ENCODE measurements at places on chromosomes 16 and 17. TPM values are rescaled to one million over a fixed set of nuclear protein-coding genes. Genes with fewer than 3 reads are reported as not detected.
A peak's percentile ranks its signal among the peaks of the same experiment; 100 is the strongest.

DNA sequence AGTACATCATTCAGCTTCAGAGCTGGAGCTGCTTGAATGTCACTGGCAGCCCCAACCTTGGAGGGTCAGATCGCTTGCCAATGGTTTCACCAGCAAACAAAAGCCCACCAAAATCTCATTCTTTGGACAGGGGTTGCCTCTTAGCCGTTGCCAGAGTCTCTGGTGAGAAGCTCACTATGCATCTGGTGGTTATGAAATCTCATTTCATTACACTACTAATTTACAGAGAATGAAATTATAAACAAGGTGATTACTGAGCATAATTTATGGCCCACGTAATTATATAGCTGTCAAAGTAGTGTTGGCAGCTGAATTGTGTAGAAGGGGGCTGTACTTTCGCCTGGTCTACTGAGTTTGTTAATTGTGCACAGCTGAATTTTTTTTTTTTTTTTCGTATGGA lies 688.9 kb upstream of the KIF2B start:
- no peak overlapping the region for H3K4me3 ChIP-seq
- no peaks in the 10 kb centered on the region for H3K36me3 ChIP-seq
- no peak overlapping the region for H3K27ac ChIP-seq
- DNase-seq, result no peak
- no peaks in the 10 kb centered on the region for H3K27me3 ChIP-seq

DNA sequence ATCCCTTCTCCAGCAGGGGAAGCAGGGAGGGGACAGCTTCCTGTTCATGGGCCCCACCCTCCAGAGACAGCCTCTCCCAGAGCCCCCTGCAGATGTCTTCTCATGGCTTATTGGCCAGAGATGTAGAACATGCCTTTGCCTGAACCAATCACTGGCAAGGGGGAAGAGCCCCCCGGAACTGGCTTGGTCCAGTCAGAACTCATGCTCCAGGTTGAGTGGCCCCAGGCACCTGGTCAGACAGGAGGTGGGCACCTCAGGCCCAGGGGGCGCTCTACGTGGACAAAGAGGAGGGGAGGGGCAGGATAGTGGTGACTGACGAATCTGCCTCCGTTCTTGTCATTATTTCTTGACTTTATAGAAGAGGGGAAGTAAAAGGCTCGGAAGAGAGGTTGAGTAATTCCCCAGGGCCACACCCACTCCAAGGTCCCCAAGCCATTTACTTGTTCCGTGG lies 23.6 kb downstream of the RAB11FIP4 start:
- no peak overlapping the region for H3K27ac ChIP-seq
- DNase-seq, result no peak
- no peaks in the 10 kb centered on the region for H3K36me3 ChIP-seq
- H3K4me3 ChIP-seq, result no peak overlapping the region
- H3K4me1 ChIP-seq, result no peaks in the 10 kb centered on the region
- H3K27me3 ChIP-seq, result no peaks in the 10 kb centered on the region

- no peak for DNase-seq
- H3K36me3 ChIP-seq, result no peaks in the 10 kb centered on the region
- no peaks in the 10 kb centered on the region for H3K4me1 ChIP-seq
- H3K4me3 ChIP-seq, result no peak overlapping the region
- no peak overlapping the region for H3K27ac ChIP-seq
Measured at GRCh38 chr17:56690441-56691291, 97.2 kb downstream of the NOG start.

DNA sequence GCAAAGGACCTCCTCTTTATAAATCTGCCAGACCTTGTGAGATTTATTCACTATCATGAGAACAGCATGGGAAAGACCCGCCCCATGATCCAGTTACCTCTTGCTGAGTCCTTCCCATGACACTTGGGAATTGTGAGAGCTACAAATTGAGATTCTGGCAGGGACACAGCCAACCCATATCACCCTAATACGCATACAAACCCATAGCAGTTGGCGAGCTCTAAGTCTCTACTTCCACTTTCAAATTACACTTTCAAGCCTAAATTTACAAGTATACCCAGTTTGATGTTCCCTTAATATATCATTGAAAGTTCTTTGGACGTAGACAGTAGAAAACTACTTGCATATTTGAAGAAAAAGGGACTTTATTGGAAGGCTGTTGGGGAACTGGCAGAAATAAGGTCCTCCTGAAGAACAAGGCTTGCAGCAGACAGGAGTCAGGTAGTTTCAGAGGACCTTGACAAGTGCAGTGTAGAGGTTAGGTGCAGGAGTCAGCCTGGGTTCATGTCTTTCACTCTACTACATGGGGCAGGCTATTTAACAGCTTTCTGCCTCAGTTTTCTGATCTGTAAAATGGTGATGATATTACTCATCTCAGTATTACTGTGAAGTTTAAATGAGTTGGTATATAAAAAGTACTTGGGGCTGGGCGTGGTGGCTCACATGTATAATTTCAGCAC lies 107.9 kb upstream of the EEF2KMT start:
- DNase-seq, result no peak
- no peaks in the 10 kb centered on the region for H3K27me3 ChIP-seq
- no peak overlapping the region for H3K4me3 ChIP-seq
- no peaks in the 10 kb centered on the region for H3K4me1 ChIP-seq
- no peaks in the 10 kb centered on the region for H3K36me3 ChIP-seq
- no peak overlapping the region for H3K27ac ChIP-seq

DNA sequence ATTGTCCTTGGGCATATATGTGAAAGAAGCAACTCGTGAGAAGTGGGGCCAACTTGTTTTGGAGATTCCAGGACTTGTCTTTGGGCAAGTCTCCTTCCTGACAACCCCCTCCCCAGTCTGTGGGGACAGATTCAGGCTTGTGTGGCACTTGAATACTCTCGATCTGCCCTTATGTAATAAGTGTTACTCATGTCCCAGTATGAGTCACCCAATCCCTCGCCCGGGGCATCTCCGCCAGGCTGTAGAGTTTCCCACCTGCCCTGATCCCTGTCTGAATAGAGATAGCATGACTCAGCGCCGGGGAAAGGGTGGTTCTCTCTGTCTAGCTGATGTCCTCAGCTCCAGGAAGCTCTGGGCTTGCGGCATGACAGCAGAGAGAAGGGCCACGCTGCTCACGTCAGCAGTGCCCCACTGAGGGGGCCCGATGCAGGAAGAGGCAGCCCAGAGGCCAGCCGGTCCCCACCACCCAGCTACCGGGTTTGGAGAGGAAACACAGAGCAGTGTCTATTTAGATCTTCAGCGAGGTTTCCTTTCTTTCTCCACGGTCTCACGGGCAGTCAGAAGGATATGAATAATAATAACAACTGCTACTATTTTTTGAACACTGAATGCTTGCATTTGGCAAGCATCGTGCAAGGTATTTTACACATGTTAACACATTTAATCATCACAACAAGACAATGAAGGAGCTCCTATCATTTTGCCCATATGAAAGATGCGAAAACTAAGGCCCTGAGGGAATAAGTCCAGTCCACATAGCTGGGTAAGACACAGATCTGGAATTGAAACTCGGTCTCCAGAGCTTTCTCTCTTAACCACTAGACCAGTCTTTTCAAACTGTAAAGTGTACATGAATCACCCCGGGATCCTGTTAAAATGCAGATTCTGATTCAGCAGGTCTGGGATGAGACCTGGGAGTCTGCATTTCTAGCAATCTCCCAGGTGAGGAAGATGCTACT lies 426.7 kb upstream of the MAF start:
- H3K36me3 ChIP-seq, result no peaks in the 10 kb centered on the region
- peak; percentile 55 for DNase-seq
- H3K4me3 ChIP-seq, result no peak overlapping the region
- no peak overlapping the region for H3K27ac ChIP-seq
- no peaks in the 10 kb centered on the region for H3K27me3 ChIP-seq

IRX6 gene
- total RNA-seq, result not detected

DNA sequence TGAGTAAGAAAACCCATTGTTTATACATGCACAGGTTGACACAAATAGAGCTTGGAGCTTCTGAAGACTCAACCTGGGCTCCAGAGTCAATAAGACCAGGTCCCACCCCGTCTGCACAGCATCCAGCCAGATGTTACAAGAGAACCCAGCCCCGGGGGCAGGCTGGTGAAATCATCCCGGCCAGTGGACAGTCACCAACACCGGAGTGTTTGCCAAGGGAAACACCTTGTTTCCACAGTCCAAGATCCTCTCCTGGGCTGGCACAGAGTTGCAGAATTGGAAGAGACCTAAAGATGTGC lies 90.3 kb downstream of the RAB11FIP4 start:
- DNase-seq, result no peak
- peaks cover 3% of the 10 kb centered on the region for H3K4me1 ChIP-seq
- H3K4me3 ChIP-seq, result no peak overlapping the region
- H3K27ac ChIP-seq, result no peak overlapping the region

NTN1 gene
- 5.5 TPM for total RNA-seq

All from colonic mucosa (tissue), 4 donors.